ENCODE measurements at places on chromosomes 2 and 18.

DNA sequence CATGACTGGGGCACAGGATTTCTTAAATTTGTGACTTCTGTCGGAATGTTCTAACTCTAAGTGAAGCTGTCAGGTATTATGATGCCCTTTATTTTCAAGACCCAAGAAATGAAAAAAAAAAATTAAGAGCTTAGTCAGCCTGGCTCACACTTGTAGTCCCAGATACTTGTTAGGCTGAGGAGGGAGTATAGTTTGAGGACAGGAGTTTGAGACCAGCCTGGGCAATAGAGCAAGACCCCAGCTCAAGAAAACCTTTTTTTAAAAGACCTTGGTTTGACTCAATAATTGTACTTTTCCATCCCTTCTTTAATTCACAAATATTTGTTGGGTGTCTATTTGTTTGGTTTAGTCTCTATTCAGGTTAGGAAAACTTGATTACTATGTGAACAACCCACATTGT is 310.0 kb downstream of the STK39 start:
- DNase-seq, result no peak

GRCh38 chr2:198055716-198056115 is 251.3 kb downstream of the PLCL1 start:
- DNase-seq, result no peak

GRCh38 chr2:196130039-196130825 is 41.1 kb downstream of the STK17B start:
- peak; percentile 38 for DNase-seq

GRCh38 chr18:78773303-78773755 is 206.3 kb upstream of the SALL3 start:
- no peak for DNase-seq

DNA sequence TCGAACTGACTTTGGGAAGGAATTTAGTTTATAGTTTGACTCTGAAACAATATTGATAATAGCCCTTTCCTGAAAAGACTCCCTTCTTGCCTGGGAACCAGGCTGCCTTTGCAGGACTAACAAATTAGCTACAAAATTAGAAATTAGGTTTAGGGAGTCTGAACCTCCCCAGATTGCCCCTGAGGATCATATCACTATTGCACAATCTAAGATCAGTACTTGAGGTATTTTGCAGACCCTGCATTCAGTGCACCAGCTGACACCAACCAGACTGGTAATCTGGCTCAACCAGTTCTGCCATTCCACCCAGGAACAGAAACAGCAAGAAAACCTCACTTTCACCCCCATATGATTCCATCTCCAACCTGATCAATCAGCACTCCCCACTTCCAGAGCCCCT is 131.8 kb upstream of the GALNT5 start:
- DNase-seq, result no peak

- DNase-seq, result no peak
These were observed 15.9 kb downstream of the SMAD7 start for GRCh38 chr18:48934723-48935432.

GRCh38 chr2:126882736-126883665 is 15.7 kb upstream of the TEX51 start:
- no peak for DNase-seq

GRCh38 chr2:29192526-29192925 is 77.3 kb downstream of the CLIP4 start:
- no peak for DNase-seq
